ENCODE measurements at places on chromosomes 1 and 21.
A peak's percentile ranks its signal among the peaks of the same experiment; 100 is the strongest.

DNA sequence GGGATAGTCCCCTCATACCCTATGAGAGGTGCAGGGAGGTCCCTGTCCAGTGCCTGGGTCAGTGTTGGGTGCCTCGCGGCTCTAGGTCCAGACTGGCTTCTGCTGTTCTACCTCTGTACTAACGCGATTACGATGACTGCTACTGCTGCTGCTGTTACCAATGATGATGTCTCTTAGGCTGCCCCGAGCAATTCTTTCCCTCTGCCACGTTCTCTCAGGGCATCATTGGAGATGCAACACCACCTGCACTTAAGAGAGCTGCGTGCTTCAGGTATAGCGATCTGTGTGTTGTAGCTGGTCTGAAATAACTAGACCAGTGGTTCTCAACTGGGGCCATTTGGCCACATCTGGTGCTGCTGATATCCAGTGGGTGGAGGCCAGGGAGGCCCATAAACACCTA is 36.9 kb downstream of the KAZN start:
- DNase-seq: no peak

GRCh38 chr1:244862354-244862698 is 2.0 kb downstream of the HNRNPU start:
- peak; percentile 25 for DNase-seq

- DNase-seq: no peak
Measured at GRCh38 chr21:16116798-16117197, 387.0 kb downstream of the USP25 start.

- no peak for DNase-seq
Measured at GRCh38 chr21:32562426-32562825, 22.9 kb downstream of the TCP10L start.

DNA sequence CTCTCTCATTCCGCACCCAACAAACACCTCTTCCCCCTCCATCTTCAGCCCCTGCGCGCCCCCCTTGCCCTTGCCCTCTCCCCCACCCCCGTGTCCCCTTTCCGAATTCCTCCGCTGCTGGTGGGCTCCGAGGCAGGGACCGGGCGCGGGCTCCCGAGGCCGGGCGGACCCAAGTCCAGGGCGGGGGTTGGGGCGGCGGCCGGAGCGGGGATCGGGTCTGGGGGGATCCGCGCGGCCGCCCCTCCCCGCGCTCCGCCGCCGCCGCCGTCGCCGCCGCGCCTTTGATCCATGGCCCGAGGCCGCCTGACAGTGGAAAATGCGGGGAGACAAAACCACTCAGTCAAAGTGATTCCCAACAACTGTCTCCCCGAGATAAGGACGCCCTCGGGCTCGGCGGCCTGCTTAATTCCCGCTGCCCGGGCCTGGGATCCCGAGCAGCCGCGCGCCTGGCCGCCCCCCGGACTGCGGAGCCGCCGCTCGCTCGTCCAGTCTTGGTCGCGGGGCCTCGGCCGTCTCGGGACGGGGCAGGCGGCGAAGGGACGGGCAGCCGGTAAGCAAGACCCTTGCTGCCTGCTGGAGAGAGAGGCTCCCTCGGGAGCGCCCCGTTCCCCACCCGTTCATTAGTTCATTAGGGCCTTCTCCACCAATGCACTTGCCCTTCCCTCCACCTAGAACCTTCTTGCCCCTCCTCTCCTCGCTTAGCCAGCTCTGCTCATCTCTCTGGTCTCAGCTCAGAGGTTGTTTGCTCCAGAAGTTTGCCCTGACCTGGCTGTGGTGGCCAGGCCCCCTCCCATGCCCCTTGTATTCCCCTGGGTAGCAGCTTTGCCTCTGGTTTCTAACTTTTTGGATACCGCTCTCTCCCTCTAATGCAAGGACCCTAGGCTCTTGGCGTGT is 86.4 kb downstream of the PAX7 start:
- no peak for DNase-seq

GRCh38 chr1:246709835-246710234 is 14.4 kb upstream of the SCCPDH start:
- DNase-seq: no peak

DNA sequence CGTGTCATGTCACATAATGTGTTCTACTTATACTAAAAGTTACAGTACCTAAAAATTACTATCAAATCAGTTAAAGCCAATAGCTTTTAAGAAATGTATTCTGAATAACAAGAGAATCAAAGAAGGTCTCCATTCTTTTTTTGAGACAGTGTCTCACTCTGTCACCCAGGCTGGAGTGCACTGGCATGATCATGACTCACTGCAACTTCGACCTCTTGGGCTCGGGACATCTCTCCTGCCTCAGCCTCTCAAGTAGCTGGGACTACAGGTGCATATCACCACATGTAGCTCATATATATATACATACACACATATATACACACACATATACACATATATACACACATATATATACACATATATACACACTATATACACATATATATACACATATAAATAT is 20.1 kb downstream of the COP1 start:
- DNase-seq: no peak

DNA sequence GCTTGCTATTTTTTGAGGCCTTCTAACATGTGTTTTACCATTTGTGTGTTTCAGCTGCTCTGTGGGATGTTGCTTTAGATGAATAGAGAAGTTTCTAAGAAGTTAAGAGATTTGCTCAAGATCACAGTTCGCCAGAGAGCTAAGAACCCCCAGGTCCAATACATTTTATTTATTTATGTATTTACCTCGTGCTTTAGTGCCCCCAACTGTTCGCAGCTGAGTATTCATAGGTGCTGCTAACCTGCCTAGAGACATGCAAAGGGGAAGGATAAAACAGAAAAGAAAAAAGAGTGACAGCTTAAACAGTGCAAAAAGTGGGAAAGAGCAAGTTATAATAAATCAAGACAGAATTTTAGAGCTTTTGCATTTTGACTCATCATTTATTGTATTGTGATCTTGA is 31.1 kb downstream of the NFYC start:
- DNase-seq: no peak

DNA sequence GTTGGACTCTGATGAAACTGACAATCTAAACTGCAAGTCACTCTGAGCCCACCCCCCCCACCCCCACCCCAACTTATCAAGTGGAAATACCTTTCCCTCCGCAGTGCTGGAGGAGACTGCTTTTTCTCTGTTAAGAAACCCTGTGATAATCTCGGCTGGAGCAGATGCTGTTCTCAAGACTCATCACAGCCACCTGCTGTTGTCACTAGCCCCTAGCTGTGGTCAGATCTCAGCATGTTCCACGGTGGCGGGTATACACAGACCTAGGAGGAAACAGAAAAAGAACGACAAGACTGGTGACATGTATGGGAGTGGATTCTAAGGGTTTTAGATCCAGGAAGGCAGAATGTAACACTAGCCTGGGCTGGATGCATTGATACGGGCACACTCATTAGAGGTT is 2.3 kb downstream of the ACTL8 start:
- no peak for DNase-seq

GRCh38 chr1:88118176-88118845 is 565.8 kb upstream of the PKN2 start:
- DNase-seq: no peak

DNA sequence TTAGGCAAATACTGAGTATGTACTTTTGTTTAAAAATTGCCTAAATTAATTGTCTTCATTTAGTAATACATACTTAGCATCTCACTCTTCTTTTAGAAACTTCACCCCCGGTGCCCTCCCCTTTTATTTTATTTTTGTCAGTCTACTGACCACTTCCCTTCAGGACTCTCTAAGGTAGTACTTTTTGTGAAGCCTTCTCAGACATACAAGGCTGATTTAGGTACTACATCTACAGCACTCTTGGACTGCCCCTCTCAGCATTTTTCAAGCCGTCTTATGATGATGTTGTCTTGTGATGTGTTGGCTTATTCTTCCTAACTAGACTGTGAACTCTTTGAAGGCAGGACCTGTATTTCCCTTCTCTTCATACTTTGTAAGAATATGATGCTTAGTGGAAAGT is 24.7 kb downstream of the RPS6KC1 start:
- no peak for DNase-seq

DNA sequence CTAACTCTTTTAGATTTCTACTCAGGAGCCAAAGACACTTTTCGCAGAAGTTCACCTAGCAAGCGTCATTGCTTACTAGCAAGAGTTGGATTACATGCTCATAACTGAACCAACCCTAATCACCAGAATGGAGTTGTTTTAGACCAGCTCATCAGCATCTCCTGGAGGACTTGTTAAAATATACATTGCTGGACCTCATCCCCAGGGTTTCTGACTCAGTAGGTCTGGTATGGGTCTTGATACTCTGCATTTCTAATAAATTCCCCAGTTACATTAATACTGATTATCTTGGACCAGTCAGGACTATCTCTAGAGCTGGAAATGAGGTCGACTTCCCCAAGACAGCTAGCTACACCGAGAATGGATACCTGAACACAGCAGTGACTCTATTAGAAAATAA is 9.7 kb upstream of the PRDX6 start:
- DNase-seq: no peak

GRCh38 chr1:100955322-100955721 is 59.4 kb downstream of the SLC30A7 start:
- no peak for DNase-seq
